ACHN (cell line): ENCODE measurements at places on chromosomes 5 and 9.
A peak's percentile ranks its signal among the peaks of the same experiment; 100 is the strongest.

- DNase-seq: no peak
These were observed 143.6 kb upstream of the RASGRF2 start for GRCh38 chr5:80816590-80816989.

GRCh38 chr5:98470747-98471146 is 302.7 kb upstream of the RGMB start:
- no peak for DNase-seq

DNA sequence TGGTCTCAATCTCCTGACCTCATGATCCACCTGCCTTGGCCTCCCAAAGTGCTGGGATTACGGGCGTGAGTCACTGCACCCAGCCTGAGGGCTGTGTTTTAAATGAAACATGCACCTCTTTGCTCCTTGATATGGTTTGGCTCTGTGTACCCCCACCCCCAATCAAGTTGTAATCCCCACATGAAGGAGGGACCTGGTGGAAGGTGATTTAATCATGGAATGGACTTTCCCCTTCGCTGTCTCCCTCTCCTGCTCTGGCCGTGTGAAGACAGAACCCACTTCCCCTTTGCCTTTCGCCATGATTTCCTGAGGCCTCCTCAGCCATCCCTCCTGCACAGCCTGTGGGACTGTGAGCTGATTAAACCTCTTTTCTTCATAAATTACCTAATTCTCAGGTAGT is 12.5 kb upstream of the NOTCH1 start:
- no peak for DNase-seq

GRCh38 chr5:72600391-72600981 is 93.3 kb upstream of the ZNF366 start:
- DNase-seq: peak; percentile 49

DNA sequence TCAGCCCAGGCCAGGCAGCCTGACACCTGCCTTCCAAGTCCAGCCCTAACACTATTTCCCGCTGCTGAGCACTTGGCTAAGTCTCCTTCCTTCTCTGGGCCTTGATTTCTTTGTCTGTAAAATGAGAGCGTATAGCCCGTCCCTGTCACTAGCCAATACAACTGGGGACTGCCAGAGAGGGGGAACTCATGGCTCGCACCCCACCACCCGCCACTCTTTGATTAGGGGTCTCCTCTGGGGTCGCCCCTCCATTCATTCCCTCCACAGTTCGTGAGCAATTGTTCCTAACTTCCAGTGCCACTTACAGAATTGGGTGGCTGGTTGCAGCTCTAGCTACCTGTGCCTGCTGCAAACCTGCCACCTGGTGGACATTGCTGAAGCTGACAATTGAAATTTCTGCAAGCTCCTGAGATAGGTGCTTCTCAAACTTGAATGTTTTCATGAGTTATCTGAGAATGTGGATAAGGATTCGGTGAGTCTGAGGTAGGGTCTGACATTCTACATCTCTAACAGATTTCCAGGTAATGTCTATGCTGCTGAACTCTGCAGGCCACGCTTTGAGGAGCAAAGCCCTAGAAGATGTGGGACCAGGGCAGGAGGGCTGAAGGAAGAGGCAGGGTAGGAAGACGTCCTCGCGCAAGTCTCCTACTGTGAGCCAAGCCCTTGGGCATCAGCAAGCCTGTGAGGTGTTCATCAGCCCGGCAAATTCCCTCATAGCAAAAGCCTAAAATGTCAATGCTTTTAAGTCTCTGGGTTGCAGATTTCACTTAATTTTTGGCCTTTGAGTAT is 13.3 kb upstream of the RECK start:
- DNase-seq: peak; percentile 65

DNA sequence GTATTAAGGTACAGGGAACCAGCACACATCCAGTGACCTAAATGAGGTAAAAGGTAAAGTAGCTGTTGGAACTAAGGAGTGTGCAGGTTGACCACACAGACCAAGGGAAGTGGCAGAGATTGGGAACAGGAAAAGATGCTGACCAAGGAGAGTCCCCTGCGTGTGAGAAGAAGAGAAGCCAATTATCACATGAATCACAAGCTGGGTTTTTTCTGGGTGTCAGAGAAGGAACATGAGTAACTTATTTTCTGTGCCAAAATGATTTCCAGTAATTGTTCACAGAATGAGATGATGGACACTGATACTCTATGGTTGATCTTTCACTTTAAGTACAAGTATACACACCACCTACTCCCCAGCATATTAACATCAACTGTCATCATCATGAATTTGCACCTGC is 130.7 kb upstream of the ACO1 start:
- no peak for DNase-seq
